Fibroblast of skin of right biceps (primary cell): ENCODE measurements at places on chromosomes 11 and 22.

DNA sequence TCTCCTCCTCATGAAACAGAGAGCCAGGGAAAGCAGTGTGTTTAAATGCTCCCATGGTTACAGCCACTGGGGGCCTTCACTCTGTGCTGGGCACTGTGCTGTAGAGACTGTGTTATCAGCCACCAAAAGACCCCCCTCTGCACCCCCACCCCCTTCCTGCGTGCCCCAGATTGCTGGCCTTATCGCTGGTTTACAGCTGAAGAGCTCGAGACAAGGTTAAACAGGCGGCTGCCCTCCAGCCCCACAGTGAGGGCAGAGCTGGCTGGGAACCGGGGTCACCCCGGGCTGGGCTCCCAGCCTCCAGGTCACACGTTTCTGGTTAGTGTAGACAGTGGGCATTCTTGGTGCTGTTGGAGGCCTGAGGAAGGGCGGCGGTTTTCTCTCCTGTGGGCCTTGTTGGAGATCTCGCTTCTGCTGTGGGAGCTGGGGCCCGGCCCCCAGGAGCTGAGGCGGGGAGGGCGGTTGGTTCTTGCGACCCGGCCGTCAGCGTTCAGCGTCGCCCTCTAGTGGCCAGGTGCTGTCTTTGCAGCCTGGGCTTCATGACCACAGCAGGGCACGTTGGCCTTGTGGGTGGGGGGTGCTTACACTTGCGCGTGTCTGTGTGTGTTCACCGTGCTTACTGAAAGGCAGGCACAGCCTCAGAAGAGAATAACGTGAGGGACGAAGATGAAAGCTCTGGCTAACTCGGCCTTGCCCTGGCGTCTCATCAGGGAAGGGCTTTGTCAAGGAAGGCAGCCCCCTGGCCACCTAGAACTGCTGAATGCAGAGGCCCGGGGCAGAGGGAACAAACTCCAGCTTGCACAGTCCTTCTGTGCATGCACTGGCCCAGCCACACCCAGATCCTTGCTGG is 40.8 kb downstream of the TBC1D22A start:
- peak; percentile 25 for DNase-seq

GRCh38 chr11:19218786-19219460 is 17.1 kb upstream of the CSRP3 start:
- no peak for DNase-seq

DNA sequence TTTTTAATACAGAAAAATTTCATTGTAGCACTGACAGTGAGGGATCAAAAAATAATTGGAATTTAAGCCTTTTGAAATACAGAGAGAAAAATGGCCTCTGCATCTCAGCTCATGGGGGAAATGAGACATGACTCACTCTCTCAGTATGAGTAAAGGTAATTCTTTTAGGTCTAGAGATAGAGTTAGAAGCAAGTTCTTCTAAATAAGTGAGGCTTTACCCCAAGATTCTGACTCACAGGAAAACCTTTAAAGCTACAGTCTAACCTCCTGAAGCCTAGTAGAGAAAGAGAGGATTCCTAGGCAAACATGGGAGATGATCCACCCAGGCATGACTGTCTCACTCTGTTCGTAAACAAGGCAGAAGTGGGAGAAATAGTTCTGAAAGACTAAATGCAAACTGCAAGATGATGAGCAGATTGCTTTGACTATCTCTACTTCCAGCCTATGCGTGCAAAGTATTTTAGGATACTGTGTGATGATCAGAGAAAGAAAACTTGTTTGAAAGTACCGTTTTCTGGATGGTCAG is 1003.3 kb upstream of the CCDC90B start:
- peak; percentile 89 for DNase-seq

DNA sequence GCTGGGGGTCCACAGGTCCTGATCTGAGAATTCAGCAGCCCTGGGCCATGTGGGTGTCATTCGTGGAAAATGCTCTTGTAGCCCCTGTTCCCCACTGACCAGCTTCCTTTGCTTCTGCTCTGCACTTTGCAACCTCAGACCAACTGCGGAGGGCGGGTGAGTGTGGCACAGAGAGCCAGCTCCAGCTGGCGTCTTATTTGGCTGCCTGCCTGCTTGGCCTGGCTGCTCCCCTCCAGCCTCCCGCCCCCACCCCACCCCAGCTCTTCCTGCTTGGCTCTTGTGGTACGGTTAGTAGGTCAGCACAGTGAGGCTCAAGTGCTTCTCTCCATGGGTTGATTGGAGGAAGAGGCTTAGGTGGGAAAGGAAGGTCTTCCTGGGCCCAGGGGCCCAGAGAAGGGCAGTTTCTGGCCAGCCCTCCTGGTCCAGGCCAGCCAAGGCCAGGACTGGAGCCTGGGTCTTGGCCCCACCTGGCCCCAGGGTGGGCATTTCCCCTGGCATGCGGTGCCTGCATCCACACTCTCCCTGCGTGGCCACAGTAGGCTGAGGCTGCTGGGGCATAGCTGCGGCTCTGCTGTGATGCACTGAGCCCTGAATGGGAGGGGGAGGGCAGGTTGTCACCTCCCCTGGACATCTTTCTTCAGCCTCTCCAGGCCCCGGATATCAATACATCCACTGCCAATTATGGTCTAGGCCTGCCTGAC is 26.5 kb downstream of the MYO7A start:
- DNase-seq, result no peak

- DNase-seq, result no peak
These were observed 76.8 kb downstream of the MPPED2 start for GRCh38 chr11:30509364-30509763.

GRCh38 chr11:12599408-12600143 is 74.6 kb upstream of the TEAD1 start:
- no peak for DNase-seq

DNA sequence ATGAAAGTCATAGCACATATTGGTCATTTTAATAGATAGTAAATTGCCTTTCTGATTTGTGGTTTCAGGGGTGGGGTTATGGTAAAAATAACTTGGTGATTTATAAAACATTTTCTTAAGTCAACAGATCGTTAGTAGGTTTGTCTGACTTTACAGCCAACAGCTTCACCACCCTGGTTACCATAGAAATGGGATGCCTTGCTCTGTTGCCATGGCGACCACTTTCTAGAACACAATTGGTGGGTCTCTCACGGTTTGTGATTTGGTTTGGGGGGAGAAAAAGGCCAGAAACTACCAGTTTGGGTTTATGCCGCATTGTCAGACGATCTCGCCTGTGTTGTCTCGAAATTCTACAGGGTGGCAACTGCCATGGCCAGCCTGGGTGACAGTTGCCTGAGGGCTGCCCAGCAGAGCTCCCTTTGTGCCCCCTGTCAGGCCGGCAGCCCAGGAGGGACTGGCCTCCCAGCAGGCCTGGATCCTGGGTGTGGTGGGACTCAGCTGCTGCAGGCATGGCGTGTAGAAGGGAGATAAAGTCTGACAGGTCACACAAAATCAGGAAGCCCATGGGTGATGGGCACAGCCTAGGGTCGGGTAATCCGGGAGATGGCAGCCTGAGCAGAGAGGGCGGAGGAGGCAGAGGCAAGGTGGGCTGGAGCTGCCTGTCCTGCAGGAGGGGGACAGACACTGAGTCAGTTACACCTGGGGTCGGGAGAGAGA is 30.9 kb downstream of the KCNC1 start:
- peak; percentile 31 for DNase-seq

- no peak for DNase-seq
These were observed 33.2 kb upstream of the TTC12 start for GRCh38 chr11:113281052-113281725.

DNA sequence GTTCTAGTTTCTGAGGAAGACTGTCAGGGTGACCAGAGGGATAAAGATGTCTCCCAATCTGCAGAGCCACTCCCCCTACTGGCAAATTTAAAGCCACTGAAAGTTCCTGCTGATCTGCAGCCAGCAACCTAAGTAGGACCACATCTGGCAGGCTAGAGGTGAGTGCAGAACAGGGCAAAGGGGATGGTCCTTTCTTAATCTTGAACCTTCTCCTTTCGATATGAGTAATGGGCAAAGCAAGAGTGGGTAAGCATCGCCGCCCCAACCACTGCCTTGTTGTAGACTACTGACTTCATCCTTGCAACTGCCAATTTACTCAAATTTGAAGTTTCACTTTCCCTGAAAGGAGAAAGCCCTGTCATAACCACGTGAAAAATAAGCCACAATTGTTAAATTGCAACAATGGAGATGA is 30.7 kb downstream of the SCUBE2 start:
- DNase-seq, result no peak

DNA sequence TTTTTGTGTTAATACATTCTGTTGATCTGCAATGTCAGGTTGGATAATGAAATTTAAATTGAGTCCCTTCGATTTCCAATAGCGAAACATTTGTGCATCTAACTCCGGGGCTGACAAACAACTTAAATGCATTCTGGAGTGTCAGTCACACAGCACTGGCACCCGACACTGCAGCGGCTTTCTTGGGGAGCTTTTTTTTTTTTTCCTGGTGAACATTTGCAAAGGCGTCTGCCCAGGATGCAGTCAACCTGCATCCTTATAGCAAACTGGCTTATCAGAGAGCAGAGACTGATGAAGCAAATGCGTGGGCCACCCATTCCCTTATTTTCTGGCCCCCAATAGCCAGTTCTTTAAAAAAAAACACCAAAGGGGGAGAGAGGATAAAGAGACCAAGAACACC is 1167.7 kb downstream of the LRRC4C start:
- no peak for DNase-seq

- DNase-seq, result no peak
These were observed 73.6 kb upstream of the EIF3M start for GRCh38 chr11:32510039-32510438.

DNA sequence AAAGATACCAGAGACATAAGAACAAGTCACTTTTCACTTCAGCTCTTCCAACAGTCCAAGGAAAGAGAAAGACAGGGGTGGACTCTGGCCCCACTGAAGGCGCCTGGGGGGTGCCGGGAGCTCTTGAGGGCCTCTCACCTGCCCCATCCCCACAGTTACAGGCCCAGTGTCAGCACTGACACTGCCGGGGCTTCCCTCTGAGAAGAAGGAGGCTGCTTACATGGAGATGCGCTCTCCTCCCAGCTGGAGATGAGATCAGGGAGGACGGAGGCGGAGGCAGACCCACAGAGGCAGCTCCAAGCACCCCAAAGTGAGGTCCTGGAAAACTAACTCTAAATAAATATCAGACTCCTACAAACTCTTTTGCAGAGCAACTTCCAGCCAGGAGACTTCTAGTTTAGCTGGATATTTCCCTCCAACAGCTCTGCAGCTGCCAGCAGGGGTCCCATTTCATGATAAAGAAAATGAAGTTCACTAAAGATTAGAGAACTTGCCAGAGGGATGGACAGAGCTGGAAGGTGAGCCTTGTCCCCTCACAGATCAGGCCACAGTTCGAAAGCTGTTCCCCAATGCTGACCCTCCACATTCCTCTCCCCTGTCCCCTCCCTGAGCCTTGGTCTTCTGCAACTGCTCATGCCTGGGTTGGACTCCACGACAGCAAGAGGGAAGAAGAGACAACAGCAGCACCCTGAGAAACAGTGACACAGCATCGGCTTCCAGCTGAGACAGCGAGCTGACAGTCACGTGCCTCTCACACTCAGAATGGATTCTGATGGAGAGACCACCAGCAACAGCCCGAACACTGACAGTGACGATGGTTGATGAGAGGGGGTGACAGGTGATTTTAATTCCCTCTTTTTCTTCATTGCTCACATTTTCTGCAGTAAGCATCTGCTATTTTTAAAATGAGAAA is 5.8 kb downstream of the CARS1 start:
- no peak for DNase-seq

GRCh38 chr22:21082248-21082647 is 36.5 kb downstream of the LRRC74B start:
- no peak for DNase-seq

GRCh38 chr11:20070459-20070858 is 89.8 kb downstream of the DBX1 start:
- DNase-seq, result no peak

GRCh38 chr22:49582678-49583077 is 245.0 kb downstream of the BRD1 start:
- no peak for DNase-seq

GRCh38 chr22:22773979-22774604 is 113.5 kb upstream of the IGLL5 start:
- no peak for DNase-seq

- no peak for DNase-seq
These were observed 232.8 kb downstream of the GRIK4 start for GRCh38 chr11:120744016-120744994.

DNA sequence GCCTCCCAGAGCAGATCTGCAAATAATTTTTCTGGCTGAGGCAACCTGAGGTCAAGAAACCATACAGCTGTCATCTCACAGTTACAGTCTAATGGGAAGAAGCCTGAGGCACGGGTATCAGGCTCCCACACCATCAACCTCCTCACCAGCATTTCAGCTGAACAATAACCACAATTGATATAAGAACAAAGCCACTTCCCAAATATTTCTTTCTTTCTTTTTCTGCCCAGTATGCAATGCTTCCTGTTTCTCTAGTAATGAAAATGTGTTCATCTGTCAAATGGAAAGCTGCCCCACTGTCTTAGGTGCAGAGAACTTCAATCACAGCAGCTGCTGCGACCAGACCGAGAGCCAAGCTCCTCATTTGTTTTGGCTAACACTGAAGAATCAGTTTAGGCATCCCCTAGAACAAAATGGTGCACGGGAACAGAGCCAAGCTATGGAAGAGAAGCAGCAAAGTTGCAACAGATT is 108.4 kb downstream of the BLID start:
- no peak for DNase-seq

- DNase-seq, result no peak
These were observed 637.8 kb upstream of the LUZP2 start for GRCh38 chr11:23859087-23859486.

- DNase-seq, result no peak
These were observed 49.5 kb downstream of the GAB4 start for GRCh38 chr22:16958475-16958874.

- no peak for DNase-seq
These were observed 113.5 kb upstream of the KIRREL3 start for GRCh38 chr11:127114035-127114434.

GRCh38 chr22:28594797-28595462 is 84.7 kb downstream of the TTC28 start:
- DNase-seq, result peak; percentile 72

DNA sequence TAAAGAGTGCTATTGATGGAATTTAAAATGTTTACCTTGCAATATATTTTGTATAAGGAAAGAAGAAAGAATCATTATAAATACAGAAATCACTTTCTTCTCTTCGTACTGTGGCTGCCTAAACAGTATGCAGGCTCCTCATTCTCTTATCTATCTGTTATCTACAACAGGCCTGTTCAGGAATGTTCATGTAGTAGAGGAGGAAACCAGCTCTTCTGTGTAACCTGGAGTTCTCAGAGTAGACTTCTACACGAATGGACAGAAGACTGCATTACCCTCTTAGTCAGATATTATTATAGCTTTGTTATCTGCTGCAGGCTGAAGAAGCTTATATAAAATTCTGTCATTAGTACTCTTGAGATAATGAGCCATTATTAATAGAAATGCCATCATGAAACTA is 1225.9 kb upstream of the CNTN5 start:
- no peak for DNase-seq

DNA sequence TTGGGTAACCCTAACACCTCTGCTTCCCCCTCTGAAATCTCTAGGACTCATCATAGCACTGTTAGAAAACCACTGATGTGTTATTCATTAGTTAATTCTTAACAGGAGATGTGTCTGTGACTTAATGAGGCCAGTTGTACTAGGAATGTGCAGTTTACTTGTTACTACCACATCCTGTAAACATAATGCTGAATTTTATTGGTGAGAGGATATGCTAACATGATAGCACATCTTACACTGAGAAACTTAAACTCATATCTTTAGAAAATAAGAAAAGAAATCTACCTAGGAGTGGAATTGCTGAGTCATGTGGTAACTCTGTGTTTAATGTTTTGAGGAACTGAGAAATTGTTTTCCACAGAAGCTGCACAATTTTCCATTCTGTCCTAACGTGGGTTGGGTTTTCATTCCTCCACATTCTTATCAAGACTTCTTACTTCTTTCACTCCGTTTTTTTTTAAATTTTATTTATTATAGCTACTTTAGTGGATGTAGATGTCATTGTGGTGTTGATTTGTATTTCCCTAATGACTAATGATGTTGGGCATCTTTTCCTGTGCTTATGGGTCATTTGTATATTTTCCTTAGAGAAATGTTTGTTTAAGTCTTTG is 33.7 kb downstream of the RNF121 start:
- DNase-seq, result peak; percentile 27
